Cardiac fibroblast (primary cell): ENCODE measurements at places on chromosomes 4 and X.

DNA sequence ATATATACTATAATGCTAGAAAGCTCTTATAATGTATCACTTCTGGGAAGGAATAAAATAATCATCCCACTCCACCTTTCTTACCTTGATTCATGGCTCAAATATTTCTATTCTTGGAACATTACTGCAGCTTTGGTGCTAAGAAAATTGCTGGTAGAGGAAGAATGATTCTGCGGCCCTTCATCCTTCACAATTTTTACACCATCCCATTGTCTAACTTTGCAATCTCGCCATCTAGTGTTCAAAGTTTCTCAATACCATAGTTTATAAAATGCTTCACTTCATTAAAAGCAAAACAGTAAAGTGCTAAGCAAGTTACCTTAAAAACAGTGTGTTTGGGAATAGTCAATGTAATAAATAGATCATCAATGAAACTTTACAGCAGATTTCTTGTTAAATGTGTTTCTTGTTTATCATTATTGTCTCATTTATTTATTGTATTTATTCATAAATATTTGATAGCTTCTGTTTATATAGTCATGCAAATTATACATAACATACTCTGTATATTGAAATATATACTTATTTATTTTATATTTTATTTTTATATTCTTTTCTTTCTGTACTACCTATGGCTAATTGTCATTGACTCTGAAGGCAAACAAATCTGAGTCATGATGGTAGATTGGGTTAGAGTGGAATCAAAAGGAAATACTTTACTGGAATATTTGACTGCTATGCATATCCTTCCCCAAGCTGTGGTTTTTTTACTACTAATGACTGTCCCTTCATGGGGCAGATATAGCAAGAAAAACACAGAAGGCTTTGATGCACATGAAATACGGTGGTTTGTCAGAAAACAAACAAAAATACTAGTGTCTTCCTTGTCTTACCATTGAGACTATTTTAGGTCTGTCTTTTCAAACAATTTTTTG is 390.7 kb downstream of the MAPK10 start:
- peak; percentile 88 for DNase-seq

GRCh38 chrX:51851507-51852085 is 41.8 kb upstream of the MAGED1 start:
- no peak for DNase-seq

- DNase-seq: no peak
These were observed 143.9 kb downstream of the SCFD2 start for GRCh38 chr4:53221832-53222480.

GRCh38 chrX:9746148-9746888 is 19.3 kb downstream of the GPR143 start:
- DNase-seq: peak; percentile 78

- no peak for DNase-seq
These were observed 50.3 kb upstream of the MCF2 start for GRCh38 chrX:139758250-139758649.

GRCh38 chrX:44017676-44018075 is 44.5 kb upstream of the NDP start:
- no peak for DNase-seq

DNA sequence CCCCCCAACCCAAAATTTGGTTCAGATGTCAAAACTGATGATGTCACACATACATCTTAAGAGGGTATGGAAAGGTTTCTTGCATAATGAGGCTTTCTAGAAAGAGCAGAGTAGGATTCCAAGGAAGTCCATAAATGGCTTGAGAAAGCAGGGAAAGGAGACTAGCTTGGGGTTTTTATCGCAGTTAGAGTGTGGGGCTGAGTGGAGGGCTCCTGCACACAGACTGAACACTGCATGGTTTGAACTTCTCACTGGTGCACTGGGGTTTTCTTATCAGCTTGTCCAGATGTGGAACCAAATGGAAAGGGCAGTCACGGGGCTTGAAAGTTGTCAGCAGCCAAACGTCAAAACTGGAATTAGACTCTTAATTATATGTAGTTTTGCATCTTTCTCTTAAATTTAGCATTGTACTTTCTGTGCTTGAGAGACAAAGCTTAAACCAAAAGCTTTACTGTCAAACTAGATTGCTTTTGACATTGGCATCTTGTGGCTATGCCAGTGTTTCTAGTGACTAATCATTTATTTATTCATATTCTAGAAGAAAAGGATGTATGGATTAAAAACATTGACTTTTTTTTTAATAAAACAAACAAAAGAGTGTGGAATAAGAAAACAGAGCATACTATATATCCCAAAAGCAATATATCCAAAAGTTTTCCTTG is 78.3 kb upstream of the STIM2 start:
- no peak for DNase-seq

- DNase-seq: no peak
These were observed 1371.4 kb downstream of the ADGRL3 start for GRCh38 chr4:62571494-62571893.

- DNase-seq: no peak
These were observed 22.2 kb upstream of the SYNPO2 start for GRCh38 chr4:118866442-118866841.

DNA sequence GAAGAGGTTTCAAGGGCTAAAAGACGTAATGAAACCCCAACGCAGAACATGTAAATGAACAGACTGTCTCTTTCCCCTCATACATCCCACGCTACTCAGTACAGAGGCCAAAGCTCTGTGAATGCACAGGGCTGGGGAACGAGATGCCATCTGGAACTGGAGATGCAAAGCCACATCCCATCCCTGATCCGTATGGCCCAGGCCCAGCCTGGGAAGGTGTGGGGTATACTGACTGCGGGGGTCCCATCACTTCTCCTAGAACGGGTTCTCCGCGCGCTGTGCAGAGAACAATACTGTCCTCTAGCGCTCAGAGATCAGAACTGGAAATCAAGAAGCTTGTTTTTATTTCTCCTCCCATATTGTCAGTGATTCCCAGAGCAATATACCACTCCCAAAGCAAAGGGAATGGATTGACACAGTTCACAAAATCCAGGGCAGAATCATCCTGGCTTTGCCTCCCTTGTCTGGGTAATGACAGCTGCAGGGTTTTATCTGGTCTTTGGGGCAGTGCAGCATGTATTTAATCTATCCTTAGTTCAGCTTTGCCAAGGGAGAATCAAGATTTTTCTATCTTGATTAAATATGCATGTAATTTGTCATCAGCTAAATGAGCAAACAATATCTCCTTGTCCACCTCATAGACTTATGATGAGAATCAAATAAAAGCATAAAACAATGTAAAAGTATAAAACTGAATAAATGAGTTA is 47.3 kb upstream of the TLR3 start:
- peak; percentile 68 for DNase-seq
